ENCODE measurements at places on chromosomes 11 and 22. TPM values are rescaled to one million over a fixed set of nuclear protein-coding genes. Genes with fewer than 3 reads are reported as not detected.

Gene RFPL2
- polyA plus RNA-seq = not detected

Gene NPAS4
- not detected for polyA plus RNA-seq

Gene AQP11
- 1.1 TPM for polyA plus RNA-seq

Gene HBG2
- polyA plus RNA-seq = not detected

Gene GTPBP1
- polyA plus RNA-seq = 13.9 TPM

Gene PLXNB2
- polyA plus RNA-seq = 80.4 TPM

Gene SHANK3
- 6.3 TPM for polyA plus RNA-seq

Gene BAIAP2L2
- polyA plus RNA-seq = 2.5 TPM

Gene GNG3
- polyA plus RNA-seq = 0.12 TPM

Gene TXN2
- 124 TPM for polyA plus RNA-seq

Gene MACROD1
- 66.7 TPM for polyA plus RNA-seq

Gene PHLDA2
- 5.5 TPM for polyA plus RNA-seq

Gene PGA5
- 467 TPM for polyA plus RNA-seq

Gene TREH
- polyA plus RNA-seq = 2.0 TPM

Gene P2RX3
- not detected for polyA plus RNA-seq

Gene RIMBP3B
- 0.08 TPM for polyA plus RNA-seq

Gene EMID1
- polyA plus RNA-seq = 5.9 TPM

Gene MYRF
- polyA plus RNA-seq = 13.4 TPM

Gene GAL3ST3
- 0.64 TPM for polyA plus RNA-seq

Gene HTR3A
- polyA plus RNA-seq = 0.56 TPM

Gene SAA4
- polyA plus RNA-seq = 0.90 TPM

Gene IGF2
- 6.7 TPM for polyA plus RNA-seq

Gene PRRG4
- 0.54 TPM for polyA plus RNA-seq

Gene MYEOV
- polyA plus RNA-seq = 0.79 TPM

Gene TSSK2
- polyA plus RNA-seq = 0.07 TPM

Gene MUC2
- not detected for polyA plus RNA-seq

Gene HEPACAM
- polyA plus RNA-seq = 2.6 TPM

Gene P2RY6
- 2.1 TPM for polyA plus RNA-seq

Gene OR10D3
- not detected for polyA plus RNA-seq

Gene NCR3LG1
- polyA plus RNA-seq = 1.5 TPM

Gene SLC25A45
- polyA plus RNA-seq = 7.2 TPM

Gene NRXN2
- 1.2 TPM for polyA plus RNA-seq

Gene B4GALNT4
- polyA plus RNA-seq = 0.99 TPM

Gene DEFB131B
- polyA plus RNA-seq = not detected

Gene EHBP1L1
- polyA plus RNA-seq = 48.5 TPM

Gene SUSD2
- polyA plus RNA-seq = 0.77 TPM

Gene C2CD2L
- polyA plus RNA-seq = 6.7 TPM

Gene ST14
- 5.2 TPM for polyA plus RNA-seq

Gene RTL10
- 3.8 TPM for polyA plus RNA-seq

Gene SMC1B
- polyA plus RNA-seq = 0.01 TPM

Gene ANO1
- polyA plus RNA-seq = 5.7 TPM

Gene CREB3L1
- 11.7 TPM for polyA plus RNA-seq

Gene SHISAL1
- polyA plus RNA-seq = 0.13 TPM

Gene SLC25A18
- 13.0 TPM for polyA plus RNA-seq

Gene OR2D2
- polyA plus RNA-seq = not detected

Gene FAM227A
- polyA plus RNA-seq = 0.15 TPM

Gene TRPM5
- polyA plus RNA-seq = not detected

Gene GSTT2
- not detected for polyA plus RNA-seq

Gene GAB4
- polyA plus RNA-seq = not detected

Gene RELT
- 9.7 TPM for polyA plus RNA-seq

Gene SYVN1
- 31.3 TPM for polyA plus RNA-seq

Gene APOL5
- not detected for polyA plus RNA-seq

Gene KDM4D
- polyA plus RNA-seq = 0.34 TPM

Gene TENM4
- 0.41 TPM for polyA plus RNA-seq

Gene SH3BP1
- 8.2 TPM for polyA plus RNA-seq

Gene CCDC116
- polyA plus RNA-seq = 1.0 TPM

Gene GLYATL1
- 0.13 TPM for polyA plus RNA-seq

Gene FAM83F
- polyA plus RNA-seq = 0.11 TPM

Measured in adipose tissue (tissue), 3 donors.